ENCODE measurements at places on chromosomes 11 and 22.
A peak's percentile ranks its signal among the peaks of the same experiment; 100 is the strongest.

DNA sequence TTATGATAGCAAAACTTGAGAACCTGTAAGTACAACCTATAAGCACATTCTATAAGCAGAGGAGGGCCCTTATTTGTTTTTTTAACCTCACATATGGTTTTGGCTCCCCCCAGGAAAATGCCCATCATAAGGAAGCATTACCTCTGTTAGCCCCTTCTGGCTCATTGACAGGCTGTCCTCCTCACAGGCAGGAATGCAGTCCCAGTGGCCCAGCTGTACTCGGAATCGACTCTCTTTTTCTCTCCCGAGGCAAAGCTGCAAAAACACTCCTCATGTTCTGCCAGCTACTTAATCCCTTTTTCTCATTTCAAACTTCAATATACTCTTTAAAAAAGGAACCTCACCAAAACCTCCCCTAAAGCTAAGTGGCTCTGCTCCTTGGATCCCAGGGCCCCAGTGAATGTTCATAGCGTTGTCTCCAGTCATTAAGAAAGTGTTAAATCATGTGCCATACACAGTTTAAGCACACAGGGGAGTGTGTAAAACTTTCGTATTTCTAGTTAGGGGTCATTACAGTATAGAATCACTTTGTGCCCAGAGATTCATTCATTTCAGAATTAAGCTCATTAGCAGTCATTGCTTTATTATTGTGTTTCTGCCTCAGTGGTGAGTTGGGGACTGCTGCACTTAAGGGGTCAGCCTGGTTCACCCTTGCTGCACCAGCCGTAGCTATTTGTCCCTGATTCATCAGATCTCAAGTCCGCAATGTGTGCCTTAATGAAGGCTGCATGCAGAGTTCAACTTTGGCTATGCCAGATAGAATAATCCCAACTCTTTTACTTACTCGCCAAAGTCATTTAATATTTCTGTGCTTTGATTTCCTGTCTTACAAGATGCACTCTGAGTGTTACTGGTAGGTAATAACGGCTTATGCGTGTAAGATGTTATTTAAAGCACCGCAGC, 57.6 kb downstream of the JRKL start:
- DNase-seq = no peak
- H3K36me3 ChIP-seq = no peaks in the 10 kb centered on the region
- H3K27me3 ChIP-seq = peaks cover 32% of the 10 kb centered on the region
- no peaks in the 10 kb centered on the region for H3K4me1 ChIP-seq
- no peak overlapping the region for H3K27ac ChIP-seq
- no peak overlapping the region for H3K4me3 ChIP-seq

DNA sequence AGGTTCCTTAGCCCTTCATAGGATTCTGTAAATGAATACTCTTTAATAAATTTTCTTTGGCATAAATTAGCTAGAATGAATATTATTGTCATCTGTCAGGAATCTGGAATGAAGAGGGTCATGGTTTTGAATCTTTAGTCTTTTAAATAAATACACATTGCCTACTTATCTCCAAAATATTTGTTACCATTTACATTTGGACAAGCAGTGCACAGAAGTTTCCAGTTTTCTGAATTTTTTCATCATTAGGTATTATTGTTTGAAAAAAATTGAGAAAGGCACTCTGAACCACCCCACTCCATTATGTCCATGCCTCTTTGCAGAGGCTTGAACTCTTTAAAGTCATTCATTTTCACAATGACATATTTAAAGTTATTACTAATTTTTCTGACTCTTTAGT, 549.0 kb upstream of the LUZP2 start:
- H3K27me3 ChIP-seq = no peaks in the 10 kb centered on the region
- no peak overlapping the region for H3K27ac ChIP-seq
- no peak for DNase-seq
- no peaks in the 10 kb centered on the region for H3K36me3 ChIP-seq
- H3K4me1 ChIP-seq = no peaks in the 10 kb centered on the region

GRCh38 chr11:71452199-71453036, 585 bp upstream of the NADSYN1 start:
- no peak overlapping the region for H3K4me3 ChIP-seq
- peaks cover 21% of the 10 kb centered on the region for H3K36me3 ChIP-seq
- DNase-seq = no peak
- no peak overlapping the region for H3K27ac ChIP-seq
- no peaks in the 10 kb centered on the region for H3K27me3 ChIP-seq
- H3K4me1 ChIP-seq = peaks cover 9% of the 10 kb centered on the region

- H3K27ac ChIP-seq = peak within 1 kb of the TSS; percentile 44
- peak; percentile 79 for DNase-seq
- H3K36me3 ChIP-seq = no peaks in the 10 kb centered on the region
Measured at GRCh38 chr11:111918390-111919256, at the start of gene C11orf52. C11orf52 (plus strand) TSS chr11:111918913; CDS start chr11:111918973, 60 bp downstream.

GRCh38 chr22:23181721-23182308, 1.5 kb downstream of the BCR start:
- no peak for DNase-seq
- H3K27ac ChIP-seq = peak overlapping the region; percentile 83
- peak overlapping the region; percentile 81 for H3K4me3 ChIP-seq
- H3K4me1 ChIP-seq = peaks cover 44% of the 10 kb centered on the region
- no peaks in the 10 kb centered on the region for H3K36me3 ChIP-seq

DNA sequence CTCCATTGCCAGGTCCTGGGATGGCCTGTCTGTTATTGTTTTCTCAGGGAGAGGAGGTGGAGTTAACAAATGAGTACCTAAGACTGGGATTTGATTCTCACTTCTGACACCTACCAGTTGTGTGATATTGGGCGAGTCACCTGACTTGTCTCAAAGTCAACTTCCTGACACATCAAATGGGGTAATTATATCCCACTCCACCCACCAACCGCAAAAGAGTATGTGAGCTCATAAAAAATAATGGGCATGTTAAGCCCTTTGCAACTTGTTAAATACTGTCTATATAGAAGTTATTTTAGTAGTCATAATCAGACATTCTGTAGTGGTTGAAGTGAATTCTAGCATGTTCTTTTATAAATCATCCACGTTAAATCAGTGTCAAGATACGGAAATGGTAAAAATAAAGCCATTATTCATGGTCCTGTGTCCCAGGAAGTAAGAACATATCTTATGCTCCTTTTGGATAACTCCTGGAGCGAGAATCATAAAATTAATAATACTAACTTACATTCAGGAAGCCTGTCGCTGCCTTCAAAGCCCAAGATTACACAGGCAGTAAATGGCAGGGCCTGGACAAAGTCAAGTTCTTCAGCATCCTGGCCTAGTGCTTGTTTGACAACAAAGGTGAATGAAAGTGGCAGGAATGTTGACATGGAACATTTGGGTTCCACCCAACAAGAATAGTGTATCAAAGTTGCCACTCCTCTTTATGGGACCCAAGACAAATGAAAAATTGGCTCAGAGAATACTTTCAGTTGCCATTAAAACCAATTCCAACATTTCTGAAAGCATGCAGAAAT, 54.3 kb downstream of the SYTL2 start:
- no peak overlapping the region for H3K4me3 ChIP-seq
- no peak for DNase-seq
- no peaks in the 10 kb centered on the region for H3K27me3 ChIP-seq
- H3K27ac ChIP-seq = no peak overlapping the region
- H3K4me1 ChIP-seq = peaks cover 11% of the 10 kb centered on the region
- no peaks in the 10 kb centered on the region for H3K36me3 ChIP-seq

- H3K36me3 ChIP-seq = no peaks in the 10 kb centered on the region
- DNase-seq = no peak
- no peaks in the 10 kb centered on the region for H3K4me1 ChIP-seq
- no peak overlapping the region for H3K27ac ChIP-seq
Measured at GRCh38 chr11:27150098-27150497, 109.5 kb downstream of the BBOX1 start.

DNA sequence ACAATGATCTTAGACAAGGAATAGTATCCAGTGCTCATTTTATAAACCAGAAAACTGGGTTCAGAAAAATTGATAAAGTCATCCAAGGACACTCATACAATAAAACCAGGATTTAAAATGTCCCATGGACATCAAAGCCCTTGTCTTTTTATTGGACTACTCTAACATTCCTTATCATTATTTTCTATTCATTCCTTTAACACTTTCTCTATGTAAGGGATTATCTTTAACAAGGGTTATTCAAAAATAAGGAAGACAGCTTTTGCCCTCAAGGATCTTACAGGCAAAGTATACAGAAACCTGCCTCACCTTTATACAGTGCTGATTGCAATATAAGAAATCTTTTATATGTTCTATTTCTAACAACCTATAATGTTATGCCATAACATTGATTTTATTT, 790.8 kb downstream of the DLG2 start:
- H3K4me1 ChIP-seq = no peaks in the 10 kb centered on the region
- no peak overlapping the region for H3K27ac ChIP-seq
- H3K36me3 ChIP-seq = no peaks in the 10 kb centered on the region

DNA sequence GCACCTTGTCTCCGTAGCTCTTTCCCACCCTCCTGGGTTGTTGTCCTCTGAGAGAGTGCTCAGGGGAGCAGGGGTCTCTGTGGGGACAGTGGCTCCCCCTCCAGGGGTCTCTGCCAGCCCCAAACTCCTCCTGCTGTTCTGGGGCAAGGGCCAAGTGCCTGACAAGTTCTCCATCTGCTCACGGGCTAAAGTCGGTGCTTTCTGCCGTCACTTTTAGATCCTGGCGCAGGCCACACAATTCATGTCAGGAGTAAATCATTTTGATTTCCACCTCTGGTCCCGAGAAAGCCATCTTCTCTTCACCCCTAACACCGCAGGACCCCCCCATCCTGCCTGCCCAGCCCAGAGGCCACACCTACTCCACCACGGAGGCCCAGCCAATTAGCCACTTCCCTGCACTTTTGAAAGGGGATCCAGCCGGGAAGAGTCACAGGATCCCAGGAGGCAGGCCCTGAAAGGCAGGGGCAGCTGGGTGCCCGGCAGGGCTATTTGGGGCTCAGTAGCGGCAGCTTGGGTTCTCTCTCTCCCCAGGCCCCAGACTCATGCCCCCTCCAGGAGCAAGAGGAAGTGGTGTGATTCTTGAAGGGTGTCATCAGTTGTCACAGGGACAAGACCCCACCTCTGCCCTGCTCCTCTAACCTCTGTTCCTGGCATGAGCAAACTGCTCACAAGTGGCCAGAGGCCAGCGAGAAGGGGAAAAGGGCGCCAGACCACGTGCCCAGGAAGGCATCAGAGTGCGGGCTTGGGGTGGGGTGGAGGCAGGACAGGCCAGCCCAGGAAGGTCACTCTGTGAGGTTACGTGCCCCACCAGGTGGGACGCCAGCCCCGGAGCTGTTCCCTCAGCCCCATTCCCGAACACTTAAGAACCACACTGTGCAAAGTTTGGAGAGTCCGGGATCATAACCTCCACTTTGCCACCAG, 1.3 kb downstream of the MACROD1 start:
- no peaks in the 10 kb centered on the region for H3K27me3 ChIP-seq
- no peak for DNase-seq
- H3K36me3 ChIP-seq = no peaks in the 10 kb centered on the region
- H3K27ac ChIP-seq = peak overlapping the region; percentile 85

GRCh38 chr22:42909363-42910058, 52.4 kb upstream of the ARFGAP3 start:
- DNase-seq = no peak
- H3K4me3 ChIP-seq = no peak overlapping the region
- no peaks in the 10 kb centered on the region for H3K36me3 ChIP-seq

GRCh38 chr11:126567419-126567818, 211.9 kb downstream of the ST3GAL4 start:
- no peak overlapping the region for H3K4me3 ChIP-seq
- no peaks in the 10 kb centered on the region for H3K4me1 ChIP-seq
- no peak for DNase-seq
- no peak overlapping the region for H3K27ac ChIP-seq
- H3K27me3 ChIP-seq = peaks cover 74% of the 10 kb centered on the region
- H3K36me3 ChIP-seq = no peaks in the 10 kb centered on the region

DNA sequence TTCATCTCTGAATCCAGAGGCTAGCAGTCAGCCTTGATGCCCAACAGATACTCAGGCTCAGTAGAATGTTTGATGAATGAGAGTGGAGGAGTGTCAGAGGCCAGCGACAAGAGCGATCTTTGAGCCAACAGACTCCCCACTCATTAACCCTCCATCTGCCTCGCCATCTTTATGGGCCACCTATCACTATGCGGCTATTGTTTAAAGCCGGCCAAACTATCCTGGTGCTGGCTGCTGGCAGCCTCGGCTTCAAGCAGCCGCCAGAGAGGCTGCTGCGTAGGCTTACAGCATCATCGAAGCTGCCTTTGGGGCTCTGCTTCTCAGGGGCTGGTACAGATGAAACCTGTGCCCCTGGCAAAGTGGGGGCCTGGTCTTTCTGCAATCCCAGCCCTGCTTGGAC, 525.6 kb downstream of the INSC start:
- H3K4me1 ChIP-seq = no peaks in the 10 kb centered on the region
- H3K36me3 ChIP-seq = no peaks in the 10 kb centered on the region
- H3K27ac ChIP-seq = no peak overlapping the region
- DNase-seq = no peak
- H3K4me3 ChIP-seq = no peak overlapping the region
- peaks cover 41% of the 10 kb centered on the region for H3K27me3 ChIP-seq

DNA sequence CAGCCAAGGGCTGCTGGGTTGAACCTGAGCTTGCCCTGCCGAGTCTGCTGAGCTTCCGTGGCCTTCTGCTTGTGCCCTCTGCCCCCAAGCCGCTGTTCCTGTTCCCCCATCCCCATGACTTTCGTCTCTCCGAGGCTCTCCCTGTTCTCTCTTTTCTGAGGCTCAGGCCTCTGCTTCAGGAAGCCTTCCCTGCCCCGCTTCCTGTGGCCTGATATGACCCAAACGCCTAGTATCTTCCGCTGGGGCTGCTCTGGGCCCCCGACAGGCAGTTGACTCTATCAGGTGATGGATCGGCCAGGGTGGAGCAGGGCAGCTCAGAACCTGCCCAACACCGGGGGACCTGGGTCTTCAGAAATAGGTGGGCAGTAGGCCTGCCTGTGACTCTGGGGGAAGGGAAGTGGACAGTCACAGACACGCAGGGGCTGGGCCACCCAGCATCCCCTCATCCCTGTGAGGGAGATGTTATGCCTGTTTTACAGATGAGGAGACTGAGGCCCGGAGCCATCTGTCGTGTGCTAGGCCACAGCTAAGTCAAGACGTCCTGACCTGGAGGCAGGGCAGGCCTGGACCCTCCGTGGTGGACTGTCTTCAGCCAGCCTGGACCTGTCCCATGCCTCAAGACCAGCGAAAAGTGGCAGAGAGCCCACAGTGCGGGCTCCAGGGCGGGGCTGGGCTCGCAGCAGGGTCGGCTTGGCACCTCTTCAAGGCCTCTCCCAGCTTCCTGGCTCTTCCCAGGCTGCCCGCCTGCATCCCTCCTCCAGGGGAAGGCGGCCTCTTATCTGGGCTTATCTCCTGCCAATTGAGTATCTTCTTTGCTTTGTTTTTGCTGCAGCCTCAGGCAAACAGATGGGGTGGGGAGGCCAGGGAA, 16.2 kb downstream of the BAD start:
- no peaks in the 10 kb centered on the region for H3K27me3 ChIP-seq
- H3K4me1 ChIP-seq = peaks cover 31% of the 10 kb centered on the region
- peak overlapping the region; percentile 95 for H3K27ac ChIP-seq

DNA sequence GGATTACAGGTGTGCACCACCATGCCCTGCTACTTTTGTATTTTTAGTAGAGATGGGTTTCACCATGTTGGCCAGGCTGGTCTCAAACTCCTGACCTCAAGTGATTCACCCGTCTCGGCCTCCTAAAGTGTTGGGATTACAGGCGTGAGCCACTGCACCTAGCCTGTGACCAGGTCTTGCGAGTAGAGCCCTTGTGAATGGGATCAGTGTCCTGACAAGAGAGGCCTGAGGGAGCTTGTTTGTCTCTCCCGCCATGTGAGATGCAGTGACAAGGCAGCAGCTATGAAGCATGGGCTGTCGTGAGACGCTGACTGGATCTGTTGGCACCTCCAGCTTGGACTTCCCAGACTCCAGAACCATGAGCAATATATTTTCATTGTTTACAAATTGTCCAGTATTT, 69.3 kb downstream of the LRRC32 start:
- H3K27ac ChIP-seq = no peak overlapping the region
- no peaks in the 10 kb centered on the region for H3K4me1 ChIP-seq
- H3K4me3 ChIP-seq = no peak overlapping the region
- no peaks in the 10 kb centered on the region for H3K27me3 ChIP-seq
- no peaks in the 10 kb centered on the region for H3K36me3 ChIP-seq
- DNase-seq = no peak
